ENCODE measurements at places on chromosomes 6 and 20.
A peak's percentile ranks its signal among the peaks of the same experiment; 100 is the strongest.

DNA sequence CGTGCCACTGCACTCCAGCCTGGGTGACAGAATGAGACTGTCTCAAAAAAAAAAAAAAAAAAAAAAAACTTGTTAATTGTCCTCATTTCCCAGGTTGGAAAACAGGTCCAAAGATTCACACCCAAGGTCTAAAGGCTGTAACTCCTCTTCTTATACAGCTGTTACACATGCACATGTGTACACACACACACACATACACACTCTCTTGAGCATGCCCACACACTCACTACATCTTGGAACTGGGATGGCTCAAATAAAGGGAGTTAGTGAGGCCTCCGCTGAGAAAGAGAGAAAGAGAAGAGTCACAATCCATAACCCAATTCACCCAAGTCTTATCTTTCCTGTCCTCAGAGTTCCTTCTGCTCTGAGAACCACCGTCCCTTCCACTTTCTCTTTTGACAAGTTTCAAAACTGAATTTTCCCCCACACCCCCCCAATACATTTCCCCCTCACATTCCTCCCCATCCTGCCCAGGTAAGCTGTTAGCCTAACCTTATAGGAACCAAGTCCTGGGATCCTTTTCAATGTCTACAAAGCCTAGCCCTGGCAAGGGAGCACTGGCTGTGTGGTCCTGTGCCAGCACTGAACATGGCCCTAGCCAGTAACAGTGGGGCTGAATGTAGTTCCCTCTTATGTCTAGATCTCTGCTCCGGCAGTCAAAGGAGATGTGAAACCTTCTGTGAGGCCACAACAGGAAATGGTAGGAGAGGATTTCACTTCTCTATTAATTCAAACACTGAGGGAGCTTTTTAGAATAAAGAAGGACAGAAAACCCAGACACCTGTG is 3.2 kb upstream of the HLA-DMB start:
- DNase-seq: no peak

- DNase-seq: no peak
Observed at GRCh38 chr20:37162646-37163045, 16.5 kb upstream of the RPN2 start.

DNA sequence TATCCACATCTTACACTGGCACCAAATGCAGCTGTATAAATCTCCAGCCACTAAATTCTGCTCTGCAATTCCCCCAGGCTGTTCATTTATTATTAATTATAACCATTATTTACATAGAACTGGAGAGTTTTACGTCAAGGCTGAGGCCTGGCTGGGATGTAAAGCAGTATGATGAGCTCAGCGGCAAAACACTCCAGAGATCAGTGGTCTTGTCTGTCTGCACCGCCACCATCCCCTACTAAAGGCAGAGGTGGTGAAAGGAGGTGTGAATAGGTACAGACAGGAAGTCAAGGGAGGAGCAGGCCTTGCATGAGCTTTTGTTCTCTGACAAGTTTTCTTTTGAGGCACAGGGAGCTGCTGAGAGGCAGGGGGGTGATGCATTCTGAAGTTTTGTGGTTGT is 159.9 kb upstream of the PCSK2 start:
- no peak for DNase-seq

- no peak for DNase-seq
Observed at GRCh38 chr6:35202066-35202546, 11.7 kb upstream of the SCUBE3 start.

- no peak for DNase-seq
Observed at GRCh38 chr6:75397656-75398465, 95.7 kb downstream of the FILIP1 start.

- no peak for DNase-seq
Observed at GRCh38 chr6:100426241-100426640, 38.5 kb downstream of the SIM1 start.

DNA sequence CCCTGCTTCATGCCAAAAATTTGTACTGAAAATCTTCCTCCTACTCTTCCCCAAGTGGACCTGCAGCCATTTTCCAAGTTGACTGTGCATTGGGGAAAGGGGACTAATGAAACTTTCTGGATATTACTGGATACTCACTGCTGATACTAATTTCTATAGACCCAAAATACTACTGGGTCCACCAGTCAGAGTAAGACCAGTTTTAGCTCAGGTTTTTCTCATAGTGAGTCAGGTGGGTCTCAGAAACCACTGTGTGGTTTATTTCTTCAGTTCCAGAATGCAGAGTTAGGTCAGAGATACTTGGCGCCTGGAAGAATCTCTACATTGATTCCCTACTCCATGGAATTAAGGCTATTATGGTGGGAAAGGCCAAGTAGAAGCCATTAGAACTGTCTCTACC is 274.8 kb upstream of the SYNCRIP start:
- DNase-seq: no peak

DNA sequence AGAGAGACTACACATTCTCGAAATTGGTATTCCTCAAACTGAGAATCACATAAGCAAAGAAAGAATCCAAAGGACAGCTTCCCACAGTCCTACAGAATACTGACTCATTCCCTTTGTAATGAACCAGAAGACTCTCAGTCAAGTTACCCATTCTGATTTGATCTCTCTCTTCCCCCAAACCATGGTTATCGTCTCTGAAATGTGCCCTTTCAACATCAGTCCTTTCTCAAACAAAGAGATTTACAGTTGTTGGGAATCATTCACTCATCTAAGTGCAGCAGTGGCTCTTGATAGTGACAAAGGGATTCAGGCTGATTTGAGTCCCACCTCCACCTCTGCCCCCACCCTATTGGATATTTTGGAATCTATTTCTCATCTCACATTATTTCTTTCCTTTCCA is 15.0 kb upstream of the RSPO3 start:
- DNase-seq: no peak

GRCh38 chr20:51586005-51586440 is 43.5 kb upstream of the NFATC2 start:
- no peak for DNase-seq

DNA sequence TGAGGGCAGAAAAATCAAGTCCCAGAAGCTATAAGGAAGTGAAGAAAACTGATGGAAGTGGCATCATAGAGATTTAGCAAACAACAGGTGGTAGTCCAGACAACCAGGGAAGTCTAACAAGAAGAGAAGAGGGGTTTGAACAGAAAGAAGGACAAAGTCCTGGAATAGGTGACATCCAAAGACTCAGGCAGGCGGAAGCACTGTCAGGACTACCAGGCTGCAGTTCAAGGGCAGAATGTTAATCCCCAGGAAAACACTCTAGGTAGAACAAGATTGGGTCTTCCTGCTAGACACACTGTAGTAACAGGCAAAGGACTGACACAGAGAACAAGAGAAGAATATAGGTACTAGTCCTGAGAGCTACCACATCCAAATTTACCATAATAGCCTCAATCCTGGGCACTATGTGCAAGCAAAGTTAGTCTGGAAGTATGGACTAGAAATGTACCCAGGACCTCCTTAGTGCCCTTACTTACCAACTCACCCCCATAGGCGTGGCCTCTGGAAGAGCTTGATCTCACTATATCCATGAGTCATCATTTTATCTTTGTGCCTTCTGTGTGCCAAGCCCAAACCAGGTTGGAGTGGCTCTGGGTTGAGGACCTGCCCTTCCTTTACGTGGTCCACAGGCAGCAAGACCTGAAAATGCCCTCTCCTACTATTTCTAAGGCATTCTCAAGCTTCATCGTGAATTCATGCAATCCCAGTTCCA is 2.2 kb upstream of the EPB41L2 start:
- no peak for DNase-seq

GRCh38 chr6:145608850-145609249 is 126.5 kb downstream of the EPM2A start:
- DNase-seq: no peak

- no peak for DNase-seq
Observed at GRCh38 chr20:6857927-6858326, 90.4 kb downstream of the BMP2 start.

DNA sequence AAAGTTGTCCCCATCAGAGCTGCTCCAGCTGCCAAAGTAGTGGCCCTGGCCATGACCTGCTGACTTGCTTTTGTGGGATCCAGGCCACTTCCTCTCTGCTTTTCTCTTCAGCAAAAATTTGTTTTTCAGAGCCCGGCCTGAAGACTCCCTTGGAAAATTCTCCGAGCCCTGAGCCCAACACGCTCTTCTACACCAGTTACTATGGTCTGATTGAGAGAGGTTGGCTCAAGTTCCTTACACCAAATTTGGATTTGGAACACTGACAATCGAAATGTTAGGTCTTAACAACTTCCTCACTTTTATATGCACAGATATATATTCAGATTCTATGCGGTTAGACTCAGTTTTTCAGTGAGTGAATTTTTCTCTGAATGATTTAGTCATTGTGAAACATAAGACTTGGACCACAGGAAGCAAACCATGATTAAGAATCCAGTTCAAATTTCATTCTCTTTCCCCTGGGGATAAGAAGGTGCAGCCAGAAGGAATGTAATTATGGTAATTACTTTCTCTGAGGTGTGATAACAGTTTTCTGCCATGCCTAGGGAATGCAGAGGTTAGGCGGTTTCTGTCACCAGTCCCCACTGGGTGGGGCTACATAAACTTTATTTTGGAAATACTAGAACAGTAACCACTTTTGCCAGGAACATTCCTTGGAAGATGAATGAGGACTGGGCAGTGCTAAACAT is 365.2 kb downstream of the SYNE1 start:
- DNase-seq: no peak

DNA sequence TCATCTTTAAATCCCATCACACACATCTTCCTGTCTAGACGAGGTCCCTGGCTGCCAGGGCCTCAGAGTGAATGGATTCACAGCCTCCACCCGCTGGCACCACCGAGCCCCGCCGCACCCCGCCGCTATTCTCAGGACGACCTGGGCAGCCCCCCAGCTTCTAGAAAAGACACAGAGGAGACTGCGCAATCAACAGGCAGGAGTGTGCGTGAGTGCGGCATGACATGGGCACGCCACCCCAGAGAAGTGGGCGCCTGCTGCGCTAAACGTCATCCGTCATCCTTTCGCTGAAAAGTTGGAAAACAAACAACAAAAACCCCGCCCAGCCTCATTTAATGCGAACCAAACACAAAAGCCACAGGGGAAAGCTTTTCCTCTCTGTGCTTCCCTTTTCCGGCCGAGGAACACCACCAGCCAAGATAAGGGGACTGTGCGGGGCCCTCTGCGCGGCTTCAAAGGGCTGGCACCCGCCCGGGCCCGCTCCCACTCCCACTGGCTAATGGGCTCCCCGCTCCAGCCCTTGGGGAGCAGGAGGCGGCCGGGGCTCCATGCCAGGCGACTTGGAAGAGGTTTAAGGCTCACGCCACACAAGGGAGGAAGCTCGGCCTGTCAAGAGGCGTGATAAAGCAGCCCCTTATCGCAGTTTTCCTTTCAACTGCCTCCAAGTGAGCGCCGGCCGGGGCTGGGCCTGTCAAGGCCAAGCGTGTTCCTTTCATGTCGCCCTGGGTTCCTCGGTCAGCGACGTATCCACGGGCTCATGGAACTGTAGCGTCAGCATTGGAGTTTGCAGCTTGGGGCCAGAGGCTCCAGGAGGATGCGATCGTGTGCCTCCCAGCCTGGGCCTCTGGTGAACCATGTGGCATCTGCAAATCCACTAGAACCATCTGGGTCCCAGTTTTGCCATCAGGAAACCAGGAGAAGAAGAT is 50.1 kb downstream of the NFATC2 start:
- no peak for DNase-seq

- no peak for DNase-seq
Observed at GRCh38 chr6:68108233-68108835, 526.7 kb upstream of the ADGRB3 start.

- no peak for DNase-seq
Observed at GRCh38 chr6:131159578-131159977, 24.3 kb downstream of the AKAP7 start.

GRCh38 chr6:164927288-164928056 is 381.9 kb downstream of the C6orf118 start:
- DNase-seq: peak; percentile 59

DNA sequence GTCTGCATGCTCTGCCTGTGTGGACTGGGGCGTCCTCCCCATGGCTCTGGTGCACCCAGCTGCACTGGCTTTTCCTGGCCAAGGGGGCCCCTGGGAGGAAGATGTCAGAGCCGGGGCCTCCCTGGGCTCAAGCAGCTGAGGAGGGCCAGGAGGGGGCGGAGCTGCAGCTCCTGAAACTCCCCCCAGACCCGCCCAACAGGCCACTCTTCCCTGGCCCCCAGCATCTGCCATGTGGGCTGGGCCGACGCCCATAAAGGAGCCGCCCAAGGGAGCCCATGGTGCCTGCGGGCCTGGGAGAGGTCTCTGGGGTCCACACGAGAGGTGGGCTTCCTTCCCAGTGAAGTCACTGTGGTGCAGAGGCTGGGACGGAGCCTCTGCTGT is 4.0 kb downstream of the RBBP8NL start:
- no peak for DNase-seq

DNA sequence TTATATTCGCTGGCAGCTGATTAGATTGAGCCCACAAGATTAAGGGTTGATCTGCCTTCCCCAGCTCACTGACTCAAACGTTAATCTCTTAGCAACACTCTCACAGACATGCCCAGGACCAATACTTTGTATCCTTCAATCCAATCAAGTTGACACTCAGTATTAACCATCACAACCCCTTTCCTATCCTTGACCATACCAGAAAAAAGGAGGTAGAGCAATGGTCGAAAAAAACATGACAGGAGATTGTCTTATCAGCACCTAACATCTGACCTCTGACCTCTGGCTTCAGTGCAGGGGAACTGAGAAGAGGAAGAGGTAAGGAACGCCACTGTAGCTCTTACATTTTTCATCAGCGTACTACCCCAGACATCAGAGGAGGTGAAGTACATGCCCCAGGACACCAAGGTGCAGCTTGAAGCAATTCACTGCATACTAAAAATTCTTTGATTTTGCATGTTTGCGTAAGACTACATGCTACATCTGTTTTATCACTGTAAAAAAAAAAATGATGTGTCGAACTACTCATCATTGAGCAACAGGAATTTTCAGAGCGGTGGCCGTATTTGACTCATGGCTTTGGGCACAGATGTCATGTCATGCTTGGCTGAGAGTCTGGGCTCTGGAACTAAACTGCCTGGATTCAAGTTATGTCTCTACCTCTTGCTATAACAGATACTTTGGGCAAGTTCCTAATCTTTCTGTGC is 188.0 kb upstream of the TAB2 start:
- DNase-seq: no peak

- DNase-seq: peak; percentile 38
Observed at GRCh38 chr6:157020881-157021343, 243.7 kb downstream of the ARID1B start.

- no peak for DNase-seq
Observed at GRCh38 chr20:42974347-42974746, 215.4 kb downstream of the PTPRT start.

GRCh38 chr6:135403584-135403983 is 94.0 kb downstream of the AHI1 start:
- no peak for DNase-seq

DNA sequence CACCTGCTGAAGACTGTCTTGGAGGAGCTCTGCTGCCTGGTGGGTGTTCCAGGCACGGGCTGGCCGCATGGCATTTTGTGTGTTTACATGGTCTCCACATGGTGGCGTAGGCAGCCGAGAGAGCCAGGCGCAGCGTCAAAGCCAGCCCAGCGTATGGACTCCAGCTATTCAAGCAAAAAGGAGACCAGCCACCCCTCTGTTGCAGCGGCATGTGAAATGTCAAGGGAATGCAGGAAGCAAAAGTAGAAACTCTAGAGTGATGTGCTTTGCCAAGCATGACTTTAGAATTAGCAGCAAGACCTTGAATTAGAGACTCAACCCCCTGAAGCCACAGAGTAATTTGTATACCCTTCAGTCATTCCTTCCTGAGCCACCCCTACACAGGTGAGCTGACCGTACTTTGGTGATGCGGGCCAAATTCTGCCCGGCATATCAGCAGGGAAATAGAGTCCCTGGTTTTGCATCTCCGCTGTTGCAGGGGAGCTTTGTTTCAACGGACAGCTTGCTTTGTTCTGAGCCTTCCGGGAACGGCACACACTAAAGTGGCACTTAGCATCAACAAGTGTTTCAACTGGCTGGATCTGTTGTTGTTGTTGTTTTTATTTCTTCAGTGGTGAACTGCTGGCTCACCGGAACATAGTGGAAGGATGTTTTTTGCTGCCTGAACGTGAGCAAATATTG is 48.5 kb downstream of the FNDC1 start:
- no peak for DNase-seq
